Breast epithelium (tissue), 4 donors: ENCODE measurements at places on chromosomes 1 and 21. TPM values are rescaled to one million over a fixed set of nuclear protein-coding genes. Genes with fewer than 3 reads are reported as not detected.

Gene LCE1B
- total RNA-seq = not detected

Gene C1orf141
- not detected for total RNA-seq

Gene SLFNL1
- total RNA-seq = 0.16 TPM

Gene MFSD2A
- total RNA-seq = 3.0 TPM

Gene CD34
- 22.2 TPM for total RNA-seq

Gene WDR64
- total RNA-seq = not detected

Gene TAL1
- total RNA-seq = 2.3 TPM

Gene KCNA10
- total RNA-seq = not detected

Gene PODN
- total RNA-seq = 246 TPM

Gene HHIPL2
- total RNA-seq = not detected

Gene PLPPR4
- 0.80 TPM for total RNA-seq

Gene CD48
- total RNA-seq = 8.8 TPM

Gene SLAMF1
- 0.64 TPM for total RNA-seq

Gene OR2AK2
- total RNA-seq = not detected

Gene LMNA
- 319 TPM for total RNA-seq

Gene BLACAT1
- 0.66 TPM for total RNA-seq

Gene NRIP1
- 105 TPM for total RNA-seq

Gene CSRP1
- 767 TPM for total RNA-seq
